ENCODE measurements at places on chromosomes 2 and 18.

GRCh38 chr2:203492965-203493364 is 42.1 kb downstream of the RAPH1 start:
- no peak for DNase-seq

DNA sequence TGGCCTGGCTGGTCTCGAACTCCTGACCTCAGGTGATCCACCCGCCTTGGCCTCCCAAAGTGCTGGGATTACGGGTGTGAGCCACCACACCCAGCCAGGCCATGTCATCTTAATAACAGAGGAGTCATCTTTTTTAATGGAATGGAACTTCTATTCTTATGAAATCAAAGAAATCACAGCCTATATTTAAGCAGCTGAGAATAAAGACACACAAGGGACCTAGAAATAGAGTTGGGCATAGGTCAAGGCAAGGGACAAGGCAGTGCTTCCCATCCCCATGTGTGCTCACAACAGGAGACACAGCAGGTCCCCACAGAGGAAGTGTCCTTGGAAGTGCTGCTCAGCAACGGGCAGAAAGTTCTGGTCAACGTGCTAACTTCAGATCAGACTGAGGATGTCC is 3.2 kb downstream of the SNX17 start:
- no peak for DNase-seq

- DNase-seq = peak; percentile 99
Observed at GRCh38 chr18:3526421-3527354, 76.7 kb downstream of the TGIF1 start.

- DNase-seq = no peak
Observed at GRCh38 chr2:29351916-29352591, 236.8 kb downstream of the CLIP4 start.

- DNase-seq = no peak
Observed at GRCh38 chr18:23587220-23587642, 925 bp upstream of the NPC1 start.

DNA sequence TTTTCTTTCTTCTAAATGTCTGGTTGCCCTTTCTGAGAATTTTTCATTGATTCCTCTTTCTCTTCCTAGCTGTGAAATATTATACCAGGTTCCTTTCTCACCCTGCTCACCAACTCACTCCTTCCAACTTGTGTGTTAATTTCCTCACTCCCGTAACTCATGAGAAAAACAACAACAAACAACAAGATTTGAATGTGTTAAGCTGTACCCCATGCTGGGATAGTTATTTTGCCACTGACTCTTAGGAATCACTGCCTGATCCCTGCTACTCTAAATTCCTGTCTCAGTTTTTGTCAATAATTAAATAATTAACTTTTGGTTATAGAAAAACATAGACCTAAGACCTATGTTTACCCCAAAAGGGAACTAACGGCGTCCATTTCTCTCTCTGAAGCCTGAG is 242.7 kb downstream of the DPP10 start:
- DNase-seq = no peak

DNA sequence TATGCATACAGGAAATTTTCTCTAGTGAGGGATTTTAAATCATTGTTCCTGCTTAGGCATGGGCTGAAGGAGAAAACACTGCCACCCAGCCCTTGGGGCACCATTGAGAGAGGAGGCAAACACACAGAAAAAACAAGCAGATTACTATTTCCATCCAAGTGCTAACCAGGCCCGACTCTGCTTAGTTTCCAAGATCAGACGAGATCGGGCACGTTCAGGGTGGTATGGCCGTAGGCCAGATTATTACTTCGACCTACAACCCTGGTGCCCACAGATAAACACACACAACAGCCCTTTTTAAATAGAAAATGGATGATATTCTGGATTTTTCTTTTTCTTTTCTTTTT is 45.4 kb upstream of the RHOB start:
- no peak for DNase-seq

DNA sequence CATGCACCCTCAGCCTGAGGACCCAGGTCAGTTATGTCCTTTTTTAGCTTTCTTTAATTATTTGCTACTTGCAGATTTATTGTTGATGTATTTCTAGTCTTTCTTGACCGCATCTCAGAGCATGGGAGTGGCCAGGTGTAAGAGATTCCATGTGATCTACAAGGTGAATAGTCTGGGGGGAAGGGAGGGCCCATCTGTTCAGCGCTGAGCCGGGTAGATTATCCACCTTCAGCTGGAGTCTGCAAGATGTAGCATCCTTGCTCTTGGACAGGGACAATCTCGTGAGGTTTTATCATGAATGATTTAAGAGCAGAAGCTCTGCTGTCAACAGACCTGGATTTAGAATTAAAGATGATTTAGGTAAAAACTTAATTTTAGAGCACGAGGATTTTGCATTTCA is 12.0 kb upstream of the DGKD start:
- DNase-seq = peak; percentile 45

GRCh38 chr2:215171151-215171550 is 32.7 kb upstream of the ABCA12 start:
- DNase-seq = no peak

DNA sequence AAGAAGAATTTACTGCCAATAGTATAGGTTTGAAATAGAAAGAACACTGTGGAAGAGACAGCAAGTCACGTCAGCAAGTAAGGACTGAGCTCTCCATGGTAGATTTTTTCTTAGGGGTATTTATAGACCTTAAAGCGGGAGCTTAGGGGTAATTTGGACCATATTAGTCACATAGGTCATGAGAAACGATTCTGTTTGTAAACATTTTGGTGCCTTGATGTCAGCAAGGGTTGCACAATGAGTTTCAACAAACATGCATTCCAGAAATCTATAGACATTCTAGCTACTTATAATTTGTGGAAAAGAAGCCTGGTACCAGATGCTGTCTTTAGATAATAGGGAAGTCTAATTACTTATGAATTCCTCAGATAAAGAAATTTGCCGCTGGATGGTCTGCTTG is 624.7 kb downstream of the TDRD15 start:
- DNase-seq = no peak

- DNase-seq = no peak
Observed at GRCh38 chr2:28904295-28904694, 9.8 kb downstream of the WDR43 start.

DNA sequence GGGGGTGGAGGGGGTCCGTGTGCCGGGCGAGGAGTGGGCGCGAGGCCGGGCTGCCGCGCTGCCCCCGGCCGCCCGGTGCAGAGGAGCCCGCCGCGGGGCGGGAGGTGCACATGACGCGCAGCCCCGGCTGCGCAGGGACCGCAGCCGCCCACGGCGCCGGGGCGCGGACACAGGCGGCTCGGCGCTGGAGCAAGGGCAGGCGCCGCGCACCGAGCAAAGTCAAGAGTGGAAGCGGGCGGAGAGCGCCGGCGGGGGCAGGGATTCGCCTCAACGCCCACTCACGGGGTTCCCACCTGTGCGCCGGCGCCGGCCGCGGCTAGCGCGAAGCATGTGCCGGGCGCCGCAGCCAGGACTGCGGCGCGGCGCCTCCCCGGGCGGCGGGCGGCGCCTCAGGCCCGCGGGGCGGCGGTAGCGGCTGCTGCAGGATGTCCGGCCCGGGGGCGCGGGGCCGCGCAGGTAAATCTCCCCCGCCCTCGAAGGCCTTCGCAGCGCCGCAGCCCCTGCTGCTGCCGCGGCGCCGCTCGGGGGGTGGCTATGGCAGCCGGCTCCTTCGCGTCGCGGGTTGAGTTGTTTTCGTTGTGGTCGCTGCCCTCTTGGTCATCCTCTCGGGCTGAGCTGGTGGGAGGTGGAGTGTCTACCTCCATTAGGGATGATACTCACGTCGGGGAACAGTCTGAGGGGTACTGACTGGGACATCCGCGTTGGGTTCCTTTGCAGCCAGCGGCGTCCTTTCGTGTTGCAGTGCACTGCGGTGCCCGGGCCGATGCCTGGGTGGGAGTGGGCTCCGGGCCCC is 216.3 kb upstream of the DTNA start:
- peak; percentile 66 for DNase-seq

GRCh38 chr18:46419391-46420141 is 237.5 kb downstream of the LOXHD1 start:
- no peak for DNase-seq

DNA sequence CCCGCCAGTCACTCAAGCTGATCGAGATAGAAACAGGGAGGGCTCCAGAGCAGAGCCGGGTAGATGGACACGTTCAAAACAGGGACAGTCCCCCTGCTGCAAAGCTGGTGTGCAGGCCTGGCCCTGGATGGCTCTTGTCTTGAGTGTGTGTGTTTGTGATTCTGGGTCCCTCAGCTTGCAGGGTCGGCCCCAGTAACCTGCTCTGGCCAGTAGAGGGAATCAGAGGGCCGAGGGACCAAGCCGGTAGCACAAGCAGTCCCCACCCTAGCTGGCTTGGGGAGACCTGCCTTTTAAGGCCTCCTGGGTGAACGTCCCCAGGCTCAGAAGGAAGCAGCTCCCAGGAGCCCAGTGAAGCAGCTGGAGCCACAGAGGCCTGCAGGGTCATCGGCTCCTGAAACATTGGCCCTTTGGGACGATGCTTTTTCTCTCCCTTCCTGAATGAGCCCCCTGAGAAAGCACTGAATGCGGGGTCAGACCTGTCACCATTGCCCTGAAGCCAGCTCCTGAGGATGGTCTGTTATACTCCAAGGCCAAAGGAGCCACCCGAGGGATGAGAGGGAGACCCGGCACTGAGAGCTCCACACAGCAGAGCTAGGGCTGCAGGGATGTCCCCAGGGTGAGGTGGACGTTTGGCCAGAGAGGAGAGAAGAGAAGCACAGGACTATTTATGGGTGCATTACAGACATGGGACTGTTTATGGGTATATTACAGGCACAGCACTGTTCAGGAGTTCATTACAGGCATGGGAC is 15.4 kb upstream of the MLPH start:
- peak; percentile 8 for DNase-seq

GRCh38 chr2:162343824-162344616 is at the start of gene GCA:
Gene GCA, plus strand, starts transcription at chr2:162344132. Its CDS starts 117 bp downstream, at chr2:162344249.
- peak; percentile 98 for DNase-seq

- DNase-seq = no peak
Observed at GRCh38 chr2:231611273-231612108, 18.8 kb downstream of the TEX44 start.

- DNase-seq = no peak
Observed at GRCh38 chr2:204897561-204897960, 352.3 kb downstream of the PARD3B start.

DNA sequence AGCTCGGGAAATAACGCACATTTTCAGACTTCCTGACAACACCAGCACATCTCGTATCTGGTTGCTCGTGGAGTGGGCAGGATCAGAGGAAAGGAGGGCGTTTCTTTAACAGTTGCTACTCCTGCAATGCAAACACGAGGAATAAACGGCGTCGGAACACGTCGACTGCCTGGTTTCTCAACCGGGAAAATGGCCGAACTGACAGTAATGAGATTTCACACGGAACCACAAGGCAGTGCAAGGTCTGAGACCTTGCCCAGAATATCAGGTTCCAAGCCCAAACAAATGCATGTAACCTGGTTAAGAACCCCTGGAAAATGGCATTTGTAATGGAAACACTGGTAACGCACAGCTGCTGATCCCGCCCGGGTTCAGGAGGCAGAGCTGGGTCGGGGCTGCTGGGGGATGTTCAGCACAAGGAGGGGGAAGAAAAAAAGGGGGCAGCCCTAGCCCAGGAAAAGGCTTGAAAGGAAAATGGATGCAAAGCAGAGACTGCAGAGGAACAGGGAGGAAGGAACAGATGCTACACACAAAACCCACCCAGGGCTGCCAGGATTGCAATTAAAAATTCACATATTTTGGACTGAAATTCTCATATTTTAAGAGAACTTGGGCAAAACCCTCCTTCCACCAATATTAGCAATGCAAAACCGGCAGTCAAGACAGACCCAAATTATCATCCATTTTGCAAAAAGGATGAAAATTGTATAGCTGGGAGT is 61.6 kb upstream of the KLHL29 start:
- DNase-seq = peak; percentile 61

DNA sequence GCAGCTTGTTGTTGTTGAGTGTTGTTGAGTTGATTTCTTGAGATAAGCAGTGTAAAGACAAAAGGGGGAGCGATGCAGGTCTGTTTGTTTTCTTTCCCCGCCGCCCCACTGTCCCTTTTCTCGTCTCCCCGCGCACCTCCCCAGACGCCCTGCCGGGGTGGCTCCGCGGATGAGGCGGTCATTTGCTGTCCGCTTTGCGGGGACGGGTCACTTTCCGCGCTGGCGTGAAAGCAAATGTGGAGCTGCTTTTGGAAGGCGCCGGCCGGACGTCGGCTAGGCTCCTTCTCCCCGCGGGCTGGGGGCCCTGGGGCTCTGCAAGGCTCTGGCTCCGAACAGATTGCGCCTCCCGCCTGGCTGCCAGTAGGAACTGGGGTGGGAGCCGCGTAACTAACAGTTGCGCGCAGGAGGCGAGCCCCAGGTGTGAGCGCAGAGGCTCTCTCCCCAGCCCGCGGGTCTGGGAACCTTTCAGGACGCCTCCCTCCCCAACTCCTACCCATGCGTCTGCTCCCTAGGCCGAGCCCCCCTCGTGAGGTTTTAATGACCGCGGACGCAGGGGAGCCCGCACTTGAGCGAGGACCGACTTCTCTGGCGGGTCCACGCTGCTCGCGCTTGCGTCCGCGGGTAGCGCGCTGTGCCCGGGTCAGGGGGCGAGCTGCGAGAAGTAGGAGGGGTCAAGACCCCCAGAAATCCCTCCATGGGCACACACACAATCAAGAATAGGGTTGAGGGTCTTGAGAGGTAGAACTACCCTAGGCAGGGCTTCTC is 146.6 kb downstream of the MEIS1 start:
- DNase-seq = no peak

- no peak for DNase-seq
Observed at GRCh38 chr2:218476676-218477075, 57.8 kb downstream of the VIL1 start.

- no peak for DNase-seq
Observed at GRCh38 chr18:68991286-68991685, 193.4 kb downstream of the CCDC102B start.

DNA sequence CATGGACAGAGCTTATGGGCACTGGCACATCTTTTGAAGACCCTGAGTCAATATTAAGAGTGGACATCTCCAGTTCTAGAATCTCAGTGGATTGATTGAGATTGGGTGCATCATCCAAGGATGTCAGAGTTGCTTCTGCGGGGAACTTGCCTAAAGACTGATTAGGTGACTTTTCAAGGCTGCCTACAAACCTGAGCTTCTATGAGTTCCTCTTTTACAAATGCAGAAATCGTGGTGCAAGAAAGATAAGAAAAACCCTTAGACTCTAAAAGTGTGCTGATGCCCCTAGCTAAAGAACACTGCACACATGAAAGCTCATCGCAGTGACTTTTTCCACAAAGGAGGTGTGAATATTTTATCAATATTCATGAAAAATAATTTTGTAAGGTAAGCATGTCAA is 86.8 kb upstream of the NEDD4L start:
- no peak for DNase-seq

DNA sequence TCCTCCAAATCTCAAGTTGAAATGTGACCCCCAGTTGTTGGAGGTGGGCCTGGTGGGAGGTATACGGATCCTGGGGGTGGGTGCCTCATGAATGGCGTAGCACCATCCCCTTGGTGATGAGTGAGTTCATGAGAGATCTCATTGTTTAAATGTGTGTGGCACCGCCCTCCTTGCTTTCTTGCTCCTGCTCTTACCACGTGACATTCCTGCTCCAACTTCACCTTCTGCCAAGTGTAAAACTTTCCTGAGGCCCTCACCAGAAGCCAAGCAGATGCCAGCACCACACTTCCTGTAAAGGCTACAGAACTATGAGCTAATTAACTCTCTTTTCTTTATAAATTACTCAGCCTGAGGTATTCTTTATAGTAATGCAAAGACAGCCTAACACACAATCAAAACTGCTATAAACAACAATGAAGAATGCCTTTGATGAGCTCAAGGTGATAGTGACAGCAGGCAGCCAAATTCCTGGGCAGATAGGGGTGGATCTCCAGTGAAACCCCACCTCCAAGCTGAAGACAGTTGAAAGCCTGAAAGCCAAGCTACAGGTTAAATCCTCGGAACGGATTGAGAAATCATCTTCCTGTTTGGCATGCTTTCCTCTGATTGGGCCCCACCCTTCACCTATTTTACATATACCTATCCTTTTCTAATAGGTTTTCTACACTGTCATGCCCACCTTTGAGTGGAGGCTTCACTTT is 26.9 kb downstream of the MCEE start:
- no peak for DNase-seq

Data from NCI-H2171 treated with DMSO at 0.1 percent for 48 hours (cell line).